Spinal cord (tissue), 10 donors: ENCODE measurements at places on chromosomes 7 and 10.
A peak's percentile ranks its signal among the peaks of the same experiment; 100 is the strongest.

DNA sequence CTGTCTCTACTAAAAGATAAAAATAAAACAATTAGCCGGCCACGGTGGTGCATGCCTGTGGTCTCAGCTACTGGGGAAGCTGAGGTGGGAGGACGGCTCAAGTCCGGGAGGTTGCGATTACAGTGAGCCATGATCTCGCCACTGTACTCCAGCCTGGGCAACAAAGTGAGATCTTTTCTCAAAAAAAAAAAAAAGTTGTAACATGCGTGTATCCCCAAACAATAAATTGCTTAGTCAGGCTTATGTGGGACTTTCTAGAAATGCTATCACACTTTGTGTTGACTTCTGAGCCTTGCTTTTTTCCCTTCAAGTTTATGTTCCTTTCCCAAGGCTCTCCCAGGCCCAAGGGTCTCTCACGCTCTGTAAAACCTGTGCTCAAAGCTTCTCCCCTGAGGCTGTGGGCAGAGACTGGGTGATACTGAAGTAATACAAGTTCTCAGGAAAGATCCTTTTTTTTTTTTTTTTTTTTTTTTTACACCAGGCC, 88.0 kb upstream of the TNS3 start:
- no peak for DNase-seq

DNA sequence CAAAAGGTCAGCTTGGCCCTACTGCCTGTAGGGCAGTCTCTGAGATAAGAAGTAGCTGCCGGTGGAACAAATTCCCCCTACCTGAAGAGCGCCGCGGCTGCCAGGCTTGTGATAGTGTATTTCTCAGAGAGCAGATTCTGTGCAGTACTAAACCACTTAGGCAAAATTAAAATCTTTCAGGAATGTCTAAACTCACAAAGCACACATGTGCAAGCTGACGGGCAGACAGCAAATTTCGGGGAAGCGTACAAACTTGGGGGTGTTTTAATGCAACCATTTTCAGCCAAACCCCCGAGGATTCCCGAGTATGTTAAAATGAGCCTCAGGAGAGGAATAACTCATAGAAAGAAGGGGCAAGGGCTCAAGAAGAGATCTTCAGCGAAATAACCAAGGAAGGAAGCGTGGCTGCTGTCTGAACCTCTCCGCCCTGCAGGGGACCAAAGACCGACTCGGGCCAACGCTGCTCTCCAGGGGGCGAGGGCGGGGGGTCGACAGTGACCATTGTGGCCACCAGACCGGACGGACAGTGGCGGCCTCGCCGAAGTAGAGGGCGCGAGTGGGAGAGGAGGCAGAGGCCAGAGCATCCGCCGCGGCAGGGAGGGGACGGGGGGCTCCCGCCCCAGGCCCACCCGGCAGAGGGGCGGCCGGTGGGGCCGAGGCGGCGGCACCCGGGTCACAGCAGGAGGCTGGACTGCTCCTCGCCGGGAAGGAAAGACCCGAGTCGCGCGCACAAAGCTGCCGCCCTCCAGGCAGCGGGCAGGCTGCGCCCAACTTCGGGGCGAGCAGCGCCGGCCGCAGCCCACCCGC, 819 bp downstream of the HYCC1 start:
- DNase-seq: peak; percentile 26

GRCh38 chr10:110433740-110434139, 64.0 kb upstream of the DUSP5 start:
- no peak for DNase-seq

GRCh38 chr10:116905845-116906210, 56.5 kb downstream of the ENO4 start:
- no peak for DNase-seq

- no peak for DNase-seq
Measured at GRCh38 chr7:142859829-142860228, 5.0 kb downstream of the EPHB6 start.

- peak; percentile 97 for DNase-seq
Measured at GRCh38 chr7:143882020-143882603, 19.9 kb downstream of the TCAF1 start.

DNA sequence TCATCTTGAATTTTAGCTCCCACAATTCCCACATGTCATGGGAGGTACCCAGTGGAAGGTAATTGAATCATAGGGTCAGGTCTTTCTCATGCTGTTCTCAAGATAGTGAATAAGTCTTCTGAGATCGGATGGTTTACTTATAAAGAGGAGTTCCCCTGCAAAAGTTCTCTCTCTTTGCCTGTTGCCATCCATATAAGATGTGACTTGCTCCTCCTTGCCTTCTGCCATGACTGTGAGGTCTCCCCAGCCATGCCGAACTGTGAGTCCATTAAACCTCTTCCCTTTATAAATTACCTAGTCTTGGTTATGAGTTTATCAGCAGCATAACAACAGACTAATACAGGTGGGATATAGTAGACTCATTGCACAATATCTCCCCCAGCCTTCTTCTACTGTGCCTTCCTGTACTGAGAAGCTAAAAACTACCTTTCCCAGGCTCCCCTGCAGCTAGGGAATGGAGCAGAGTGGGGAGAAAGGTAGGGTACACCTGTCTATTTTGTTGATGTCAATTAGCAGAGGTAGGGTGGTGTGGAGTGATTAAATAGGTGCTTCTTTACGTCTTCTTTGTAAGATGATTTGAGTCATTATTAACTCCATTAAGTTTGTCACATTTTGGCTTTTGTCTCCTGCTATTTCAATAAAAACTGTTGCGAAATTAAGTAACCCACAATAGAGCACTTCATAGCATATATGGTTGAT, 48.2 kb upstream of the EBLN1 start:
- DNase-seq: no peak

DNA sequence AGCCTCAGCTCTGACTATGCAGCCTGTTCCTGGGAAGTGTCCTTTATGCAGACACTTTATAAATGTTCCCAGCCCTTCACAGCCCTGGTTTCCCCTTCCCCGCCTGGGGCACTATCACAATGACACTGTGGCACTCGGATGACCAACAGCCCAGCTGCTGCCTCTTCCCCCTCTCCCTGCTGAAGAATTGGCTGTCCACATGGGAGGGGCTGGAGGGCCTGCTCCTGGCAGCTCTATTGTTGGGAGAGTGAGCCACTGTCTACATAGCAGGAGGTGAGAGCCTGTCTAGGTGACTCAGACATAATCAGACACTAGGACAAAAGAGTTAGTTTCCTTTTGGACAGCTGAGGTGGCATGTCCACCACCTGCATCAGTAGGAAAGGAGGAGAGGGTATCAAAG, 437.5 kb downstream of the PLXNA4 start:
- DNase-seq: no peak

DNA sequence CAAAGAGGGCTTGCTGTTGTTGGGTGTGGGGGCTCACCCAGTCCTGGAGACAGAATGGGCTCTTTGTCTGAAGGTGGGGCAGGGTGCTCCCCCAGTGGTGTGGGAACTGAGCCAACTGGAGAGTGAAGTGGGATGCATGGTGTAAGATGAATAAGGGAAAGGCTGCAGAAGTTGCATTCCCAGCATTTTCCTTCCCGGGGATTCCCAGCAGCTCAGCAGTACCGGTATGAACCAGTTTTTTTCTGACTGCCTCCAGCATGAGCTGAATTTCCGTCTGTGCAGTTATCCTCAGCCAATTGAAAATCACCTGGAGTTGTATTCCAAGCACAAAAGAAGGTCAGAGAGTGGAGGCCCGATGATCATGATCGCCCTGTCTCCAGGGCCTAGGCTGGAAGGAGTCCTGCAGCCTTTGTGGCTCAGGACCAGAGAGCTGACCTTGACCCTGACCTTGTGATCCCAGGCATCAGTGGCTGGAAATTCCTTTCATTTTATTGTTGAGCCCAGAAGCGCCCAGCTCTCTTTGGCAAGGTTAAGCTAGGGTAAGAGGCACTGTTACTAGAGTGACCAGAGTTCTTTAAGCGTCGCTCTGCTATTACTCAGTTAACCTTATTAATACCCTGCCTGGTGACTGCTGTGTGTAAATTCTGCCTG, 33.4 kb downstream of the OGDH start:
- DNase-seq: peak; percentile 78

DNA sequence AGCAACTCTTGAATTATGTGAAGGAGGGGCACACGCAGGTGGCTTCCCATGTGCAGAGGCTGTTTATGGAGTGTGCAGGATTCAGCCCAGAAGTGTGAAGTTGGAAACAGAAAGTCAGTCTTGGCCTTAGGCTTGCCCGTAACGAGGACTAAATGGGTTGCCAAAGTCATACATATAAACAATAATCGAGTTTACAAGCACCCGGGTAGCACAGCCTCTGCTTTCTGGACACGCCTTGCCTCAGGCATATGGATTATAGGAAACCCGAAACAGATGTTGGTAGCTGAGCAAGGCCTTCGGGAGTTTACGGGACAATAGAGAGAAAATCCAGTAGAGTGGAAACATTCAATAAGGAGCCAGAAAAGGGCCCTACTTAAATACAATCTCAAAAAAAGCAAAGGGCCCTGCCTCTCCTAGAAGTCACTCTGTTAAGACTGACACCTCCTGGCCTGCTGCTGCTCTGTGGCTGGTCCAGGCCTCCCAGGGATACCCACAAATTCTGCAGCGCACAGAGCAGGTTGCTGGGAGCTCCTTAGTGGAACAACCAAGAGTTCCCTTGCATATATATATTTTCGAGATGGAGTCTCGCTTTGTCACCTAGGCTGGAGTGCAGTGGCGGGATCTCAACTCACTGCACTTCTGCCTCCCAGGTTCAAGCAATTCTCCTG, 48.5 kb downstream of the SMKR1 start:
- DNase-seq: no peak

DNA sequence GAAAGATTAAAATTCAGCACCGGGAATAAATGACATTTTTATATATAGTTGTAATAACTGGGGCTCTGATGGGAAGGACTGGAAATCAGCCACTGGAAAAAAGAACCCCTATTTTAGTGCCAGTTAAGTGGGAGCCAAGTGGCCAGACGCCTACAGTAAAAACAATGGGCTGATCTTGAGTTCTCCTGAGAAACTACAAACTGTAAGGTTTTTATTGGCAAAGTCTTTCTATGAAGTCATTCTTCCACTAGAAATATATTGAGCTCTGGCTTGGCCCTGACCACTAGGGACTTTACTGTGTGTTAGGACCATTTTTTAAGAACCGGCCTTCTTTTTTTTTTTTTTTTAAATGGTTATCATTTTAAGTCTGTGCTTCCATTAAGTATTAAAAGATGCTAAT, 79.6 kb downstream of the ZNF22 start:
- DNase-seq: no peak
